Transverse colon (tissue), 4 donors: ENCODE measurements at places on chromosomes 7 and 10. TPM values are rescaled to one million over a fixed set of nuclear protein-coding genes. Genes with fewer than 3 reads are reported as not detected.

- peaks cover 3% of the 10 kb centered on the region for H3K4me1 ChIP-seq
- no peak overlapping the region for H3K27ac ChIP-seq
- H3K4me3 ChIP-seq: no peak overlapping the region
Observed at GRCh38 chr10:95303535-95303934, 12.7 kb upstream of the PDLIM1 start.

- no peaks in the 10 kb centered on the region for H3K36me3 ChIP-seq
- no peaks in the 10 kb centered on the region for H3K27me3 ChIP-seq
- no peak overlapping the region for H3K4me3 ChIP-seq
- no peak overlapping the region for H3K27ac ChIP-seq
- H3K4me1 ChIP-seq: peaks cover 29% of the 10 kb centered on the region
Observed at GRCh38 chr7:37287131-37287855, 161.4 kb downstream of the ELMO1 start.

DNA sequence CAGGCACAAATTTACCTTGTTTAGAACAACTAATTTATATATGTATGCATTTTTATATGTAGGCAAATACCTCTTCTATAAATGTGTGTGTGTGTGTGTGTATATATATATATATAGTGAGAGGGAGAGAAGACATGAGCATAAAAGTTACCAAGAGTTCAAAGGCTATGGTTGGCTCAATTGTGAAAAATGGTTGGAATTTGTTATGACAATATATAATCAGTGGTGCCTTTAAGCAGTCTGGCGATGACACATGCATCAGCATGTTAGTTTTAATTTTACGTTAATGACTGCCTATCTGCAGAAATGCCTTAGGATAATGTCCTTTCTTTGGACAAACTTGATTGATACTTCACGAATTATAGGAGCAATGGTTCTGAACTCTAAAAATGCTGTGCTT is 980.8 kb upstream of the LRRTM3 start:
- H3K36me3 ChIP-seq: no peaks in the 10 kb centered on the region
- no peak overlapping the region for H3K4me3 ChIP-seq
- H3K4me1 ChIP-seq: no peaks in the 10 kb centered on the region
- H3K27me3 ChIP-seq: no peaks in the 10 kb centered on the region
- H3K27ac ChIP-seq: no peak overlapping the region

DNA sequence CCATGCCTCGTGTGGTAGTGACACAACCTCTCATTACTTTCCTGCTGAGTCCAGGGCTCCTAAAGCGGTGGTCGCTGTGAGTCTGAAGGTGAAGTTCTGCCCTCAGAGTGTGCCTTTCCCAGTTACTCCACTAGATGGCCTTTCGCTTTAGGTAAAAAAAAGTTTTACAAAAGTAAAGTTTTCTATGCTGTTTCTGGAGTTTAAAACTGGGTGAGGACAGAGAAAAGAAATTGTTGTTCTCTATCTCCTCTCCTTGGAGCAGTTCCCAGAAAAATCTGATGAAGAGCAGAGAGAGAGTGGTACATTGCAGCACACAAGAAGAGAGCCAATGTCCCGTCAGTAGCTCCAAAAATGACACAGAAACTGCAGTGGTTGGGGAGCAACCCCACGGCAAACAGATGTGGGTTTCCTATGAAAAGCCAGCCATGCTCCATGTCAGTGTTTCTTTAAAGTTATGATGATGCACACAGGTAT is 257.1 kb downstream of the GLI3 start:
- H3K36me3 ChIP-seq: no peaks in the 10 kb centered on the region
- no peaks in the 10 kb centered on the region for H3K27me3 ChIP-seq
- H3K4me1 ChIP-seq: peaks cover 8% of the 10 kb centered on the region
- no peak for DNase-seq
- H3K4me3 ChIP-seq: no peak overlapping the region

DNA sequence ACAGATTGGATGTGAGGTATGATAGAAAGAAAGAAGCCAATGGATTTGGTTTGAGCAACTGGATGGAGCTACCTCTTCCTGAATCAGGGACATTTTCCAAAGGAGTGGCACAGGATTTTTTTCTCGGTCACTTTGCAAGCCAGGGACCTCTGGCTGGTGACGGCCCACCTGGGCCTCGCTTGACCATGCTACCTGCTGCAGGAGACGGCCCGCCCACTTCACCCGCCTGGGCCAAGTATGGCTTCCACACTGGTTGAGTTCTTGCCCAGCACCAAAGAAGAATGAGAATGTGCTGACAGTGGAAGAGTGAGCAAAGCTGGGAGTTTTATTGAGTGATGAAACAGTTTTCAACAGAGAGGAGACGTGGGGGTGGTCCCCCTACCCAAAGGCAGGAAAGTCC is 24.5 kb upstream of the SH3PXD2A start:
- H3K27me3 ChIP-seq: no peaks in the 10 kb centered on the region
- H3K4me3 ChIP-seq: no peak overlapping the region
- H3K27ac ChIP-seq: no peak overlapping the region
- H3K36me3 ChIP-seq: peaks cover 32% of the 10 kb centered on the region
- peaks cover 3% of the 10 kb centered on the region for H3K4me1 ChIP-seq

- H3K4me1 ChIP-seq: peaks cover 11% of the 10 kb centered on the region
- DNase-seq: no peak
- H3K4me3 ChIP-seq: no peak overlapping the region
- H3K27me3 ChIP-seq: no peaks in the 10 kb centered on the region
- no peaks in the 10 kb centered on the region for H3K36me3 ChIP-seq
- peak overlapping the region; percentile 79 for H3K27ac ChIP-seq
Observed at GRCh38 chr10:3865565-3865964, 80.6 kb upstream of the KLF6 start.

Gene ECHDC3
- total RNA-seq: 5.7 TPM

Gene C7orf33
- not detected for total RNA-seq

Gene HOXA7
- 7.0 TPM for total RNA-seq

Gene CISD1
- total RNA-seq: 25.9 TPM
